ENCODE measurements at places on chromosomes 6 and 20.

DNA sequence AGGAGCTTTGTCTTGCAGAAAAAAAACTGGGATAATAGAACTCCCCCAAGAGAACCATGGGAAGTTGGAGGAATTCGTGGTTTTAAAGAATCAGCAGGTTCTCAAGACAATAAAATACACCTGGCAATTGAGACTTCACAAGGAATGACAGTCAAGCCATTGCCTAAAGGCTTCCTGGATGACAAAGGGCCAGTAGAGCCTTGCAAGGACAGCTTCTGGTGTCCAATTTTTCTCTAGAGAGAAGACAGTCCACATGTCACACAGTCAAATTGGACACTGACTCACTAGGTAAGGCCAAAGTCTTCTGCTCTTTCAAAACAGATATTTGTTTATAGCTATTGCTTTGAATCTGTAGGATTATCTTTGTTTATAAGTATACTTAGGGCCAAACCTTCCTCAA is 80.3 kb upstream of the BMP5 start:
- no peak for DNase-seq

DNA sequence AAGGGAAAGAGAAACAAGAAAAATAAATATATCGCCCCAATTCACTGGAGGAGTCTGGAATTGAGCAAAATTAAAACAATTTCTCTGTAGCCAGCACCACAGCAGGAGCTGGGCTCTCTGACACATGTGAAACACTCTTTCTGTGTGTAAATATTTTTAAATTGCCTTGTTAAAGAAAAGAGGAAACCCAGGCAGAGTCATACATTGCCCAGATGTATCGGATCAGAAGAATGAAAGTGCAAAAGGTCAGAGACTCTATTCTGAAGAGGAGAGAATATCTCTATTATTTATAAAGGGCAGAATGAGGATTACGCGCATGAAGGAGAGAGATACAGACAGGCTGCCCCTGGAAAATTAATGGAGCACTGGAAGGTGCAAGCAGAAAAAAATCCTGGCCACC is 127.0 kb upstream of the MAN1A1 start:
- no peak for DNase-seq

DNA sequence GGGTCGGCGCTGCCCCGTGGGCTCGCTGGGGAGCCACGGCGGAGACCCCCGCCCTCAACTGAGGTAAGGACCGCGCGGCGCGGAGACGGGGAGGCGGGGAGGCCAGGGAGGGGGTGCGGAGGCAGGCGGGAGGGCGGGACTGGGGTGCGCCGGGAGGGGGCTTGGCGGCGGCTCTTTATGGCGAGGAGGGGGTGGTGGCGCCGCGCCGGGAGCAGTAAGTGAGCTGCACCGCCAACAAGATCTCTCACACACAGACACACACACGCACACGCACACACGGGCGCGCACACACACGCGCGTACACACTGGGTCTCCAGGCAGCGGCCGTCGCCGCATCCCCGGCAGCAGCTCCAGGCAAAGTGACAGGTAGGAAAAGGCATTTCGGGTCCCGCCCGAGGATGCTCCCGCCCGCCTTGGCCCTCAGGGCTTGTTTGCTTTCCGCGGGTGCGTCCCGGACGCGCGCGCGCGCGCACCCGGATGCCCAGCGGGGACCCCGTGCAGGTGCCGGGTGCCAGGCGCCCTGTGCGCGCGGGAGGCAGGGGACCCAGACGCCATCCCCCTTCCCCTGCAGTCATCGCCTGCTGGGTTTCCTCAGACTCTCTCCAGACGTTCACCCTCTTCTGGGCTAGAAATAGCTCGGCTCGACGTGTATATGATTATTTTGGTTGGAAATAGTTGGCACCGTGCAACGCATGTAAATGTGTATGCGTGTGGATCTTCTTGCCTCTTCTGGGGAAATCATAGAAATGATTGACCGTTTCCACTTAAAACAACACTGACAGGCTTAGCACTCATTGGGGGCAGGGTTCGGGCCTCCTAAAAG is at the start of gene PLCB4:
PLCB4 (plus strand) TSS at position 247 of the 823 bp plus-strand sequence. CDS start 238,728 bp downstream, outside the sequence.
- no peak for DNase-seq

- DNase-seq: no peak
Observed at GRCh38 chr6:93751969-93752368, 332.6 kb upstream of the EPHA7 start.

DNA sequence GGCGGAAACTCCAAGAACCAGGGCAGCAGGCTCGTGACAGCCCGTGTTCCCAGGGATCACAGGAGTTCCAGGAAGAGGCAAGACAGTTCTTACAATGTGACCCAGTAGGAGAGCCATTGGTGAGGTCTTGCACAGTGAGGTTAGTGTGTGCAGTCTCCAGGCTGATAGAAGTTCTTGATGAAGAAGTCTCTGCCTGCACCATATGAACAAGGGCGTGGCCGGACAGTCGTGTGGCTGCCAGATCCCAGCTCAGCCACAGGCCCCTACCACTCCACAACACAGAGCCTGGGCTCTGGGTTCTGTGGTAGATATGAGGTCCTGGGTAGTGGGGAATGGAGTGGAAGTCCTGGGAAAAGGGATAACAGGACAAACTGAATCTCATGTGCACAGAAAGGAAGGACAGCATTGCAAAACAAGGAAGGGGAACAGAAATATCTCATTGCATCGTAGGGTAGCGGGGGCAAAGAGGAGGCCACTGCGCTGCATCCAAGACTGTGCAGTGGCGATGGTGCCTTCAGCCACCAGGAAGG is 65.2 kb downstream of the STX11 start:
- DNase-seq: peak; percentile 38

DNA sequence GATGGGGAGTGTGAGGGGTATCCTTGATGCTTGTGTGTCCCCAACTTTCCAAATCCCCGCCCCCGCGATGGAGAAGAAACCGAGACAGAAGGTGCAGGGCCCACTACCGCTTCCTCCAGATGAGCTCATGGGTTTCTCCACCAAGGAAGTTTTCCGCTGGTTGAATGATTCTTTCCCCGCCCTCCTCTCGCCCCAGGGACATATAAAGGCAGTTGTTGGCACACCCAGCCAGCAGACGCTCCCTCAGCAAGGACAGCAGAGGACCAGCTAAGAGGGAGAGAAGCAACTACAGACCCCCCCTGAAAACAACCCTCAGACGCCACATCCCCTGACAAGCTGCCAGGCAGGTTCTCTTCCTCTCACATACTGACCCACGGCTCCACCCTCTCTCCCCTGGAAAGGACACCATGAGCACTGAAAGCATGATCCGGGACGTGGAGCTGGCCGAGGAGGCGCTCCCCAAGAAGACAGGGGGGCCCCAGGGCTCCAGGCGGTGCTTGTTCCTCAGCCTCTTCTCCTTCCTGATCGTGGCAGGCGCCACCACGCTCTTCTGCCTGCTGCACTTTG is at the start of gene TNF:
TNF (plus strand) TSS at position 231 of the 567 bp plus-strand sequence; CDS start at position 408, 177 bp downstream.
- DNase-seq: peak; percentile 97

GRCh38 chr6:165707067-165707853 is 44.2 kb upstream of the PDE10A start:
- DNase-seq: no peak

All from inflammatory macrophage treated with lipopolysaccharide for 1 hour (primary cell).